ENCODE measurements at places on chromosomes 11 and 22. TPM values are rescaled to one million over a fixed set of nuclear protein-coding genes. Genes with fewer than 3 reads are reported as not detected.

The OR4D5 gene
- not detected for total RNA-seq

The GLB1L2 gene
- total RNA-seq: not detected

The GRM5 gene
- not detected for total RNA-seq

The NRXN2 gene
- total RNA-seq: 2.7 TPM

The ANGPTL5 gene
- total RNA-seq: 1.8 TPM

The BAIAP2L2 gene
- total RNA-seq: 0.30 TPM

The MIAT gene
- total RNA-seq: 0.47 TPM

The ACCS gene
- 8.3 TPM for total RNA-seq

The PGR gene
- 10.0 TPM for total RNA-seq

The OR4C3 gene
- not detected for total RNA-seq

The MRGPRX3 gene
- not detected for total RNA-seq

The OR51S1 gene
- not detected for total RNA-seq

The NPAS4 gene
- not detected for total RNA-seq

The NLRP6 gene
- total RNA-seq: 0.19 TPM

The GSTT2B gene
- total RNA-seq: 0.81 TPM

The DNAJB7 gene
- not detected for total RNA-seq

The HTR3B gene
- not detected for total RNA-seq

The FOLR1 gene
- 0.39 TPM for total RNA-seq

The KCNJ1 gene
- not detected for total RNA-seq

The VEGFB gene
- 332 TPM for total RNA-seq
